ENCODE measurements at places on chromosomes 3 and 15.

GRCh38 chr3:132783152-132783551 is 60.9 kb upstream of the NPHP3 start:
- DNase-seq, result no peak

GRCh38 chr3:114034211-114034610 is 22.1 kb downstream of the CCDC191 start:
- DNase-seq, result no peak

DNA sequence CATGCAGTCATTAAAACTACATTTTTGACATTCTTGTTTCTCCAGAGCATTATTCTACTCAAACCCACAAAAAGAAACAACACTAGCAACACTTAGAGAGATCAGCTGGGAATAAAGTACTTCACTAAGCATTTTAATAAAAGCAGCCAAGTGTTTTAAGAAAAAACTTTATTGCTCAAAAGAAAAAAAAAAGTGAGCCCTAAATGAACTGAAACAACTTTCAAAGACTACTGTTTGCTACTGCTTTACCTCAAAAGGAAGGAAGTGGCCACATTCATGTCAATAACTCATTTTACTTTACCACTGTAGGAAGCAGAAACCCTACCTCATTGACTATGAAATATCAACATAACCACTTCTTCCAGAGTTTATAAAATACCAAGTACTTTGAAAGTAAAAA is 91.3 kb downstream of the UACA start:
- DNase-seq, result no peak

GRCh38 chr3:122458992-122459391 is 43.1 kb upstream of the WDR5B start:
- no peak for DNase-seq

DNA sequence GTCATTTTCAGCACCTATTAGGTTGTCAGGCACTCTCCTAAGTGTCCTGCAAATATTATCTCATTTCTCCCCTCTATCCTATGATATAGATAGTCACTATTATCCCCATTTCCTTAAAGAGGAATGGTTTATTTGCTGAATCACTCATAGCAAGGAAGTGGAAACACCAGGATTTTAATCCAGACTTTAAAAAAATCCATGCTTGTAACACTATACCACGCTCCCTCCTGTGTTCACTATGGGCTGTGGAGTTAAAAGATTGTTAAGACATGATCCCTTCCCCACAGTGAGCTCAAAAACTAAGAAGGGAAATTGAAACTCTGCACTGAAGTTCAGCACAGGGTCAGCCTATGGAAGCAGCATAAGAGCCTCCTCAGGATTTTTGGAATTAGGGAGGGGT is 60.2 kb downstream of the TMEM39A start:
- no peak for DNase-seq

GRCh38 chr3:179852142-179852905 is 184.4 kb downstream of the PEX5L start:
- no peak for DNase-seq

GRCh38 chr15:68047826-68048225 is 6.3 kb upstream of the PIAS1 start:
- no peak for DNase-seq

GRCh38 chr15:39442898-39443297 is 138.0 kb upstream of the THBS1 start:
- no peak for DNase-seq

DNA sequence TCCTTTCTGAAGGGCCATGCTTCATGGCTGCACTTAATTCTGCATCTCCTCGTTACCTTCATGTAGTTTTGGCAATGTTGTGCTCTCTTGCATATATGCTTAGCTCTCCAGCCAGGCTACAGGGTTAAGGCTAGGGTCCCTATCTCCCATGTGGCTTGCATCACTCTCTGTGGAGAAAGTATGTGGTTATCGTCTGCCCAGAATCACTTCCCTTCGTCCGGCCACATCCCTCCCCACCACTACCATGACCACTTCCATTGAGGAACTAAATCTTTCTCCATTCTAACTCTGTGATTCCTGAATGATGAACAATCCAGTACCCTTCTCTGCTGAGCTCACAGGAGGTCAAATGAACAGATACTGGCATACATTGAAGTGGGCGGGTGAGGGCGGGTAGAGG is 34.0 kb downstream of the WWTR1 start:
- no peak for DNase-seq

DNA sequence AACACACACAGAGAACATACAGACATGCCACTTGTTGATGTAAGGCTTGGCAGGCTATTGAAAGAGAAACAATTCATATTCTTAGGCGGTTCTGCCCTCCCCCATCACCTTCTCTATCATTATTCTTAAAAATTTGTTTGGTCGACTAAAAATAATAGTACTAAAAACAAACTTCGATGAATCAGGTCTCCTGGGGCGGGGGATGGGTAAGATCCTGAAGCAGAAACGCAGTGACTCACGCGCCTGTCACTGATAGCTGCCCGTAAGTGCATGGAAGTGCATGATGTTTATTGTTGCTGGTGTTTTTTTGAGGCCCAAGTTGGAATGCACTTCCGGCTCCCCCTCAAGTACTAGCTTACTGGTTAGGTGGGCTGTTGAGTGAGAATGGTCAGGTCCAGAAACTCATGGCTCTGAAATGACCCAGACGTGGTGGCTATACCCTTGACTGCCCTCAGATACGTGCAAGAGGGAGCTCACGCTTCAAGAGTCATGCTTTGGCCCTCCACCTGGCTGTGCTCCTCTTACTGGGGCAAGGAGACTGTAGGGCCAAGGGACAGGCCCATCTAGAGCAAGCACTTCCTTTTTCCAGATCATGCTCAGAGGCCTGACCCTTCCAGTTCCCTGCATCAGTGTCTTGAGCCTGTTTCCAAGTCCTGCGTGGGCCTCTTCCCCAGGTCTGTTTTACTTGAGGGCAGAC is 10.9 kb downstream of the SMAD3 start:
- DNase-seq, result no peak

- no peak for DNase-seq
Measured at GRCh38 chr3:154139996-154140436, 18.8 kb downstream of the ARHGEF26 start.

- DNase-seq, result no peak
Measured at GRCh38 chr3:129829640-129830039, 63.9 kb downstream of the TMCC1 start.

DNA sequence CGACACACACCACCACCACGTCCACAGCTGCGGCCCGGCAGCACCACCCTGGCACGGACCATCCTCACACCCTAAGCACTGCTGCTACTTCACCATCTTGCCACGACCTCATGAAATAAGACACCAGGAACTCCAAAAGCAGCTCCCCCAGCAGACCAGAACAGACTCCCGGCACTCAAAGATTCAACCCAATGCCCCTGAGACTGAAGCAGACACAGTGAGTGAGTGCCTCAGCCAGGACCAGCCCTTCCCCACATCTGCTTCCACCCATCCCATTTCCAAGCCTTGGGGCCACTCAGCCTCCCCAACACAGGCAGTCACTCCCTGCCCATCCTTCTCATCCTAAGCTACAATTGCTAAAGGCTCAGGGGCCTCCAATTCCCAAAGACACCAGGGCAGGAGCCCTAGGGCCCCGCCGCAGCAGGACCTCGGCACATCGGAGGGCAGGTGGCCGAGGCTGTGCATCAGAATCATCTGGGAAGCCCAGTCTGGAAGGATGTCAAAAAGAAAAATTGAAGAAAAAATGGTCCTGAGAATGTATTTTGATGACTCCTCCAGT is 18.4 kb upstream of the OCA2 start:
- no peak for DNase-seq

- DNase-seq, result no peak
Measured at GRCh38 chr3:23761440-23761896, 44.3 kb upstream of the UBE2E1 start.

- no peak for DNase-seq
Measured at GRCh38 chr3:127184870-127185216, 8.1 kb upstream of the PRR23E start.

DNA sequence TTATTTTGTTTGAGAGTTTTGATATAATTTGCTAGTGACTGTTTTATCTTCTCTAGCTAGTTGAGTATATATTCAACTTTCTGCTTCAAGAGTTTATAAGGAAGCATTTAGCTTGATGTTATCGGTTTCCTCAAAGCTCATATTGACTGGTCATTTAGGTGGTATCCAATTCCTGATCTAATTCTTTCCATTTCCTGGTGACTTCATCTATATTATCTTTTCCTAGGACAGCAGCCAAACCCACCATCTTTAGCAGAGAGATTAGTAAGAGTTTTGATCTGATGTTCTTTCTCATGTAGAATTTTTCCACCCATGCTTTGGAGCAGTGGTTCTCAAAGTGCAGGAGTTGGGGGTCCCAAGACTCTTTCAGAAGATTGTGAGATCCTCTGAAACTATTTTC is 148.6 kb upstream of the STT3B start:
- no peak for DNase-seq

DNA sequence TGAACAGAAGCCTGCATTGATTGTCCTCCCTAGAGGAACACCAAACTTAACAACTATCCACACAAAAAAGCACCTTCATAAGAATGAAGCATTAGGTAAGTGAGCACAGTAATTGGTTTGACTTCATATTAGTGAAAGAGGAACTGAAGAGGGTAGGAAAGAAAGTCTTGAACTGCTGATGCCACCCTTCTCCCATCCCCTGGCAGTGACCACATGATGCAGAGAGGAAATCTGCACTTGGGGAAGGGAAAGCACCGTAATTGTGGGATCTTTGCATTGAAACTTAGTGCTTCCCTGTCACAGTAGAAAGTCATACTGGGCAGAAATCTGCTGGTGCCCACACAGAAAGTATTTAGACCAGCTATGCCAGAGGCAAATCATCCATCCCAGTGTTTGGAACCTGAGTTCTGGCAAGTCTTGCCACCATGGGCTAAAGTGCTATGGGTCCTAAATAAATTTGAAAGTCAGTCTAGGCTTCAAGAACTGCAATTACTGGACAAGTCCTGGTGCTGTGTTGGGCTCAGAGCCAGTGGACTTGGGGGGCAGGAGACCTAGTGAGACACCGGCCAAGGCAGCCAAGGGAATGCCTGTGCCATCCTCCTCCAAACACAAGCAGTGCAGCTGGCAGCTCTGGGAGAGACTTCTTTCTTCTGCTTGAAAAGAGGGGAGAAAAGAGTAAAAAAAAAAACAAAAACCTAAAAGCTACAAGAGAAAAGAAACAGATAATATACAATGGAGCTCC is 63.6 kb downstream of the SLC15A2 start:
- DNase-seq, result no peak

GRCh38 chr3:117926819-117927218 is 1107.8 kb downstream of the IGSF11 start:
- DNase-seq, result no peak

GRCh38 chr3:192834428-192834827 is 83.2 kb downstream of the MB21D2 start:
- no peak for DNase-seq

- no peak for DNase-seq
Measured at GRCh38 chr15:79676621-79677020, 220.2 kb downstream of the MTHFS start.

All from stimulated activated CD8-positive, alpha-beta memory T cell treated with anti-CD3 and anti-CD28 coated beads, Interleukin-2, amount 100 ng/mL, for 1 hour (primary cell).